Kidney (tissue), 22 donors: ENCODE measurements at places on chromosomes 7 and 10. TPM values are rescaled to one million over a fixed set of nuclear protein-coding genes. Genes with fewer than 3 reads are reported as not detected.

The GBX1 gene
- polyA plus RNA-seq: not detected

The HPS1 gene
- 42.7 TPM for polyA plus RNA-seq

The PTTG1IP2 gene
- not detected for polyA plus RNA-seq

The HOXA7 gene
- polyA plus RNA-seq: 23.8 TPM

The TAS2R3 gene
- not detected for polyA plus RNA-seq

The INA gene
- polyA plus RNA-seq: not detected

DNA sequence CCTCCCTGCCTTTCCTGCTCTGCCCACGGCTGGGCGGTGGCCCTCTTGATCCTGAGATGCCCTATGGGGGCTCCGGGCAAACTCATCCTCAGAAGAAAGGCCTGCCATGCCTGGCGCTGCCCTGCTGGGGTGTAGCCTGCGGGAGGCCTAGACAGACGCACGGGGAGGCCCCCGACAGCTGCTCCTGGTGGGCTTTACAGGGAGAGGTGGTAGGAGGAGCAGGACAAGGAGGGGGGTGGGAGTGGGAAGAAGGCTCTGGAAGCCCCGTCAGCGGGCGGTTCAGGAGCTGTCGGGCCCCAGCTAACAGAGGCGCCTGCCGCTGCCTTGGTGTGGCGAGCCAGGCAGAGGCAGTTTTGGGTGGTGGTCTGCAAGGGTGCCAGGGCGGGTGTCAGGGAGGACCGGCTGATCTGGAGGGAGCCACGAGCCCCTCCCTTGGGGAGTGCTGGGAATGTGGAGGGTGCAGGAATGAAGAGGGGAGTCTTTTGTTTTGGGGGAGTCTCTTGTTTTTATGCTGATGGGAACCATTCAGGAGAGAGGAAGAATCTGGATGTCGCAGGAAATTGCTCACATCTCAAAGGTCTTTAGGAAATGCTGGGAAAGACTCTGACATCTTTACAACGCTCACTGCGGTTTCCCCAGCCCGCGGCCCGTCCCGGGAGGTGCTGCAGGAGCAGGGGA, 63.5 kb downstream of the CFAP46 start:
- no peak for DNase-seq

GRCh38 chr10:121611393-121612159, 13.3 kb upstream of the FGFR2 start:
- DNase-seq: no peak

DNA sequence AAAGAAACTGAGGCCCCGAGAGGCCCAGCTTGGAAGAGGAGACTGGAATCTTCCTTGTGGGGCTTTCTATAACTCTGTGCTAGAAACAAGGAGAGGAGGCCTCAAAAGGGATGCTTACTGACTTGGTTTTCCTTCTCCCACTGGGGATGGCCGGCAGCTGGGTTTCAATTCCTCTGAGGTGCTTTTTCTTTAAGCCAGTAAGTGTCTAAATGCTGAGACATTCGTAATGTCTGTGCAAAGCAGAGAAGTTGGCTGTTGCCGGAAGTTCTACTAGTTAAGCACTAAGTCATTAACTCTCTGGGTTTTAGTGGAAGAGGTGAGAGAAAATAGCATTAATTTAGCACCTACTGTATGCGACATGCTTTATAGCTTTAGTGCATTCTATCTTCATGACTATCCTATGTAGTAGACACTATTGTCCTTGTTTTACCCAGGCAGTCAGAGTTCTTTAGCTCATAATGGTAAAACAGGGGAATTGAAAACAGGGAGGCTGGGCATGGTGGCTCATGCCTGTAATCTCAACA, 135.2 kb downstream of the RGS10 start:
- DNase-seq: no peak

- DNase-seq: no peak
Measured at GRCh38 chr7:138872576-138872975, 74.6 kb upstream of the ATP6V0A4 start.

DNA sequence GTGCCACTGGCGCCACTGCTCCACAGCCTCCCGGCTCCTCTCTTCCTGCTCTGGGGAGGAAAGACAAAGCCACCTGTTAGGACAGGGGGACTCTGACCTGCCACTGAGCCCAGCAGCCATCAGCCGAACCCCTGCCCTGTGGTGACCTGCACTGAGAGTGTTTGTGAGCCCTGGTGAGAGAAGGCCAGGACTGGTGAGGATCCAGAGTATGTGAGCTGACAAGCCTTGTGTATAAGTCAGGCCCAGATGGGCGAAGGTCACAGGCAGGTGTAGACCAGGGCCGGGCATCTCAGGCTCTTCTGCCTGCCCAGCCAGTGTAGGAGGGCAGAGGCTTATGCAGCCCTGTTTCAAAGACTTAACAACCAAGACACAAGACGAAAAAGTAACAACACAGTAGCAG, 12.0 kb downstream of the UCMA start:
- DNase-seq: no peak

- no peak for DNase-seq
Measured at GRCh38 chr7:50353894-50354595, 49.5 kb downstream of the IKZF1 start.

- no peak for DNase-seq
Measured at GRCh38 chr10:3714531-3714930, 70.5 kb downstream of the KLF6 start.

GRCh38 chr10:91559750-91560149, 73.1 kb downstream of the PPP1R3C start:
- DNase-seq: no peak

- peak; percentile 85 for DNase-seq
Measured at GRCh38 chr10:103720328-103720963, 134.9 kb downstream of the SH3PXD2A start.

- no peak for DNase-seq
Measured at GRCh38 chr7:2849941-2850766, 6.0 kb upstream of the GNA12 start.

GRCh38 chr7:155807789-155808548, 4.3 kb downstream of the SHH start:
- peak; percentile 90 for DNase-seq

DNA sequence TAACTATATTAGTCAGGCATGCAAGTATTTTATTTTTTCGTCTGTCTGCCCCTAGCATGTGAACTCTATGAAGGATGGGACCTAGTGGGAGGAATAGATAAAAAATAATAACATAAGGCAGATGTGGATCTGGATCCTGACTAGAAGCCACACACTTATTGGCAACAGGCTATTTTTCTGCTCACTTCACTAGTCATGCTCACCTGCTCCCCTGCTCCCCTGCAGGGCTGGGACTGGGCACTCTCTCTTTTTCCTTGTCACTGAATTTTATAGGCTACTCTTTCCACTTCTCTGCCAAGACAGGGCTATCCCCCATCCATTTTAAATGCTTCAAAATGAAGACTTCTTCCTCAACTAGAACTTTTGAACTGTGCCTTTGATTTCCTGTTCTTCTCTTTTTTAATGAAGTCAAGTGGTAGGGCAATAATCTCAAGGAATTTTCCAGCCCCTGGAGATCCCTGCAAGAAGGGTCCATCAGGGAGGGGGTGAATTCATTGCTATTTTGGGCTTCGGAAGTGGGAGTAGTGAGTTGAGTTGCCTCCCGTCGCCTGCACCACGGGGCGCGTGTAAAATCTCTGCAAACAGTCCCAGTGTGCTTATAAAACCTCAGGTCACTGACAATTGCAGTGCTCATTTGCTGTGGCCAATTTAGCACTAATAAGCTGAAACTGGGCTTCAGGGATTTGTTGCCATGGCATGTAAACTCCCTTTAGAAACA, 156.7 kb upstream of the NPVF start:
- no peak for DNase-seq

- no peak for DNase-seq
Measured at GRCh38 chr10:90842725-90843124, 15.1 kb downstream of the HTR7 start.

DNA sequence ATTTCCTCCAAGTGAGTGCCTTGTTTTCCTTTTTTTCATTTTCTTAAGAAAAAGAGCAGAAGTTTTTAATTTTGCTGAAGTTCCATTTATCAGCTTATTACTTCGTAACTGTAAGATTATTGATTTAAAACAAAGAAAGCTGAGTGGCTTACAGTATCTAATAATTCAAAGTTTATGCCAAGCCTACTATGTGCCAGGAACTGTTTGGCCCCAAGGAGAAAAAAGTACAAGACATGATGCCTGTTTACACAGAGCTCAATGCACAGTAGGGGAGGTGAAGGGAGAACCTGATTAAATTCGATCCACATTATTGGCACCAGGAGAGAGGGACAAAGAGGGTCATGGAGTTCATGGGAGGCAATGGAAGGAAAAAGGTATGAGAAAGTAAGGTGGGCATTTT, 419.3 kb upstream of the ZMIZ1 start:
- no peak for DNase-seq
